HCT116 (cell line): ENCODE measurements at places on chromosomes 13 and 19. TPM values are rescaled to one million over a fixed set of nuclear protein-coding genes. Genes with fewer than 3 reads are reported as not detected.

DNA sequence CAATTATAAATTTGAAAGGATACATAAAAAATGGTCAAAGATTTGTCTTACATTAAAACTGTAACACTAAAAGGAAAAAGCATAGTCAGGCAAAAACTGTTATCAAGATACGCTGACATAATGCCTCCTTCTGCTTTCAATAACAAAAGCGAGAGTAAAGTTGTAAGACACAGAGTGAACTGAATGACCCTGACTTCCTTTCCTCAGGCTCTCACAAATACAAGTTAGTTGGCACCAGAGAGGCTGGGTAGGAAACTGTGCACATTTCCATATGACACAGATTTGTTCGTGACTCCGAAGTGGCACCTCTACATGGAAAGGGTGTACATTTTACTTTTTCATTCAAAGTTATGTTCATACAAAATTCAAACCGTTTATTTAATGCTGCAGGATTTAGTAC lies 15.4 kb downstream of the FGF14 start:
- no peak for DNase-seq

- DNase-seq = no peak
Measured at GRCh38 chr19:27796073-27796472, 1416.9 kb downstream of the UQCRFS1 start.

DNA sequence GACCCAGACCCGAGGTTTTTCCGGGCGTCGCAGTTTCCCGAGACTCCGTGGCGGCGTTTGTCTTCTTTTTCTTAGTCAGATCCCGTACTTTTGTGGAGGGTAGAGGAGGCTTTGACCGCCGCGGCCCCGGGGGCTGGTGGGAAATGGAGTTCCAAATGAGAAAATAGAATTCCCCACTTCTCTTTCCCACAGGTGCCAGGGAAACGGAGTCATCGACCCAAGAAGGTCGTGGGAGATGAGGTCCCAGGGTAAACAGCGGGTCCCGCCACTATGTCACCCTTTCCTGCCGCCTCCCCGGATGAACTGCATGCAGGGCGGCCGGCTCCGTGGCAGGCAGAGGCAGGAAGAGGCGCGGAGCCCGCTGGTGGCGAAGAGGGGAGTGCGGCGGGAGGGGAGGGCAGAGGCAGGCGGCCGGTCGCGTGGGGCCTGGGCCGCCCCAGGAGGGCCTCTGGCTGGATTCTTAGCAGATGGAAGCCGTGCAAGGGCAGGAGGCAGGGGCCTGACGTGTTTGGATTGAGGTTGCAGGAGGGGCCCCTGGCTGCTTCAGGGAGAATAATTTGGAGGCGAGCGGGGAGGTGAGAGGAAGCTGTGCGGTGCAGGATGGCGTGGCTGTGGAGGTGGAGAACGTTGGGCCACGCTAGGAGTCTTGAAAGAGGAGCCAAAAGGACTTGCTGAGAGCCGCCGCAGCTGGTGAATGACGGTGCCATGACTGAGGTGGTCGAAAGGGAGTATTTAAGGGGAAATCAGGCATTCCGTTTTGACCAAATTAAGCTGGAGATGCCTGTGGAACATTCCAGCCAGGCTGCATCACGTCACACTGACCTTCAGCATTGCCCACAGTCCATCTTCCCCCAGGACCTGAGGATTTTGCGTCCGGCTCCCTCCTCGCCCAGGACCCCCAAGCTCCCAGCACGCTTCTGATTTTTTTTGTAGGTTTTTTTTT lies 11.7 kb downstream of the CYTH2 start:
- DNase-seq = no peak

Gene ZNF844
- not detected for total RNA-seq

Gene TSHZ3
- total RNA-seq = 0.05 TPM

Gene ZNF525
- total RNA-seq = 10.2 TPM

Gene CEACAM4
- total RNA-seq = not detected
